NCI-H82 (cell line): ENCODE measurements at places on chromosomes 7 and 10.
A peak's percentile ranks its signal among the peaks of the same experiment; 100 is the strongest.

DNA sequence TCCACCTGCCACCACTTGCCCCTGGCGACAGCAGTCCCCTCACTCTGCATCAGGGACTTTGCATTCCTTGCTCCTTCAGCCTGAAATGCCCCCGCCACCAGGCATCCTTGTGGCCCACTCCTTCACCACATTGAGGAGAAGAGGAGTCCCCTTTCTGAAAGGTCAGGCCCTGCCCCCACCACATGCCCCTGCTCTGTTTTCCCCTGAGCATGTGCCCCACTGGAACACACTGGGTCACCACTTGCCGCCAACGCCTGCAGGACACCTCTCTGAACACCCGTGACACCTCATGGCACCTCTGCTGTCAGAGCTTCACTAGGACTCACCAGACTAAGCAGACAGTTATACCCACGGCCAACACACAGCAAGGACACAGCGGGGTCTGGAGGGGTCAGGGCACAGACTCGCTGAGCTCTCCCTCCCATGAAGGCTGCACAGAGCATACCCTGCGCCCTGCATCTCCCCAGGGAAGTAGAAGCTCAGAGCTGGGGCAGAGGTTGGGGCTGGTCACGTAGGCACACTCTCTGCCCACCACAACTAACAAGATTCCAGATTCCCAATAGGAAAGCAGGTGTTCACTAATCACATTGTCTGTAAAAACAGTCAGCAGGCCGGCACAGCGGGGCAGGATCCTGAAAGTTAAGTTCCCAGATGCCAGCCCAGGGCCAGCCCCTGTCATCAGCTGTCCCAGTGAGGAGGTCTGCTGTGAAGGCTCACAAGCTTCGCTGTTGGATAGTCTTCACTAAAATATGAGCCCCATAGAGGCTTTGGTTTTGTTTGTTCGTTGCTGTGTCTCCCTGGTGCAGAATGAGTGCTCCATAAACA lies 5.8 kb upstream of the AOC1 start:
- peak; percentile 50 for DNase-seq

- DNase-seq = no peak
These were observed 608.0 kb downstream of the DNAJB6 start for GRCh38 chr7:157944734-157945291.

GRCh38 chr10:75450075-75450445 lies 18.6 kb downstream of the LRMDA start:
- no peak for DNase-seq

- no peak for DNase-seq
These were observed 21.2 kb downstream of the PRKCQ start for GRCh38 chr10:6558759-6559461.

- DNase-seq = no peak
These were observed 250.9 kb upstream of the TMEM72 start for GRCh38 chr10:44660271-44660670.

- DNase-seq = no peak
These were observed 6.0 kb downstream of the PDLIM1 start for GRCh38 chr10:95284807-95285206.
